ENCODE measurements at places on chromosomes 7 and 10.

- no peak for DNase-seq
Observed at GRCh38 chr7:102287981-102288278, 1.3 kb downstream of the SH2B2 start.

- no peak for DNase-seq
Observed at GRCh38 chr7:107884066-107884818, 6.7 kb upstream of the DLD start.

- DNase-seq = no peak
Observed at GRCh38 chr7:98329791-98330373, 48.4 kb downstream of the BRI3 start.

DNA sequence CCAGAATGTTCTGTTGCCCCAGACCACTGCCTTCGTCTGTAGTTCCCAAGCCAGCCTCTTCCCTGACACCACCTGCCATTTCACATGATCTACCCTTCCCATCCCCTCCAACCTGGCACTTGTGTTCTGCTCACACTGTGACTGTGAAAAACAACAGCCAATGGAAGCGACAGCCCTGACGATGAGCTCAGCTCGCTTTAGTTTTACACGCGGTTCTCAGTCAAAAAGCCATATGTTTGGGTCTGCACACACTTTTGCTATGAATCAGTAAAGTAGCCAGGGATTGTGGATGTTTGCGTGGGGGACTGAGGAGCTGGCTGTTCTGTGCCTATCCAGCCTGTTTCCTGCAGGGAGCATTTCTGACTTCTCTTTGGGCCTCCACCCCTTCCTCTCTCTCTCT is 282.7 kb downstream of the WDR11 start:
- no peak for DNase-seq

GRCh38 chr10:79052291-79053080 is 16.3 kb upstream of the ZMIZ1 start:
- DNase-seq = no peak

- peak; percentile 49 for DNase-seq
Observed at GRCh38 chr7:50679218-50680007, 103.3 kb downstream of the GRB10 start.

DNA sequence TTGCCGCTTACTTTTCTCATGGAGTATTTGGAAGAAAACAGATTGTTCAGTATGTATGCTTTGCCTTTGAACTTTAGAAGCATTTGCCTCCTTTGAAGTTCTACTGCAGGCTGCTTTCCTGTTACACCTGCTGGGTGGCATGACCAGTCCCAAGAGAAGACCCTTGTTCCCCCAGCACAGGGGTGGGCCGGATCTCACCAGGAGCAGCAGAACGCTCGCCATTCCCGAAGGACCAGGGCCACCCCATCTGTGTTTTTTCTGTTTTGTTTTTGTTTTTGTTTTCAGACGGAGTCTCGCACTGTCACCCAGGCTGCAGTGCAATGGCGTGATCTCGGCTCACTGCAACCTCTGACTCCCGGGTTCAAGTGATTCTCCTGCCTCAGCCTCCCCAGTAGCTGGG is 493.6 kb downstream of the PTPRN2 start:
- DNase-seq = no peak

- no peak for DNase-seq
Observed at GRCh38 chr10:89653410-89653869, 8.4 kb upstream of the PANK1 start.

DNA sequence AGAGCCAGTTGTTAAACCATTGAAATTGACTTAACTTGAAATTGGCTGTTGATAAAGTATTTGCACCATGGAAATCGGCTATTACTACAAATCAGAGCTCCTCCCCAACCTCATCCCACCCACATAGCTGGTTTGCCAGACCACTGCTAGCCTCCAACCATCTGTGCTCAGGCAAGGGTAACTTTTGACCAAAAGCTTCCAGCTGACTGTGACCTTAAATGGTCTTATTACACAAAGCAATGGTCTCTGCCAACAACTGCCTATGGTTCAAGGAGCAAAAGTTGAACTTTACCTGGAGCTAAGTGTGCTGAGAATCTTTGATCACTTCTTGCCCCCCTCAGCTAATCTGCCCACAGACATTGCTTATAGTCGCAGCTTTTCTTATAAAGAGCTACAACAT is 48.5 kb upstream of the ADRB1 start:
- DNase-seq = no peak

- no peak for DNase-seq
Observed at GRCh38 chr10:87658858-87659555, 671 bp upstream of the PAPSS2 start.

- DNase-seq = peak; percentile 6
Observed at GRCh38 chr10:32795598-32796183, 162.3 kb downstream of the ITGB1 start.

GRCh38 chr10:5071411-5072198 is 22.6 kb upstream of the AKR1C3 start:
- peak; percentile 25 for DNase-seq

GRCh38 chr10:12412666-12413368 is 63.5 kb downstream of the CAMK1D start:
- DNase-seq = no peak

GRCh38 chr7:92987538-92987937 is 130.2 kb downstream of the SAMD9 start:
- DNase-seq = no peak

DNA sequence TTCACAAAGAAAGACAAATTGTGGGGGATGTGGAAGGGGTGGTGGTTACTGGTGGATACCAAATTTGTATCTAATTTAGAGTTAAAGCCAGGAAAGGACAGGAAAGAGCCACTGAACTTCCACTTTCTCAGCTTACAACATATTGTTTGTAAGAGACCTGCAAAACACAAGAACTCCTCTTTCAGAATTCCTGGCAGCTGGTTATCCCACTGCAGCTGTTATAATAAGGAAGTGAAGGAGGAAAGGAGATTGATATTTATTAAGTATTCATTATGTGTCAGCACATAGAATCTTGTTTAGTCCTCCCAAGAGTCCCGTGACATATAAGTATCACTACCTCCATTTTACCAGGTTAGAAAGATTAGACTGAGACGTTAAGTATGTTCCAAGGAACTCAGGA is 481.7 kb downstream of the PHTF2 start:
- no peak for DNase-seq

GRCh38 chr10:128064970-128065580 is 61.1 kb downstream of the MKI67 start:
- DNase-seq = no peak

GRCh38 chr7:3235322-3235721 is 65.7 kb upstream of the SDK1 start:
- no peak for DNase-seq

Data from HFF-Myc (cell line).